ENCODE measurements at places on chromosomes 3 and 15.
A peak's percentile ranks its signal among the peaks of the same experiment; 100 is the strongest.

- no peak for ATAC-seq
Measured at GRCh38 chr15:53400986-53401385, 358.5 kb downstream of the WDR72 start.

GRCh38 chr3:58112185-58112535, 98.6 kb downstream of the DNASE1L3 start:
- ATAC-seq: no peak

DNA sequence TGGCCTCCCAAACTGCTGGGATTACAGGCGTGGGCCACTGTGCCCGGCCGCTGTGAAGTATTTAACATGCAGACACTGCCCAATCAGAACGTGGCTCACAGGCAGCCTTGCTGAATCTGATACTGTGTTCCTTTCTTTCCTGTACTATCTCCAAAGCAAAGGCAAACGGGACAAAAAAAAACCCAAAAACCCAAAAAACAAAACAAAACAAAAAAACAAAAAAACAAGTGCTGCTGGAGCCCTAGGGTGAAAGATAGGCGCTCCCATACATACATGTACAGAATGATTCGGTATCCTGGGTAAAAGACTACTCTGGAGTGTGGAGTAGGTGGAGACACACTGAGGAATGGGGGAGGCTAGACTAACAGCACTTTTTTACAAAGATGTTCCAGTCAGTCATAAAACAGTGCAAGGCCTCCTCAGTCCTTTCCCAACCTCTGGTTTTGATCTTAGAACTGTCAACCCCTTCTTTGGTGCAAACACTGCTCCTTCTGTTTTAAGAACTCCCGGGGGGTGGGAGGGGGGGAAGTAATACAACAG, 7.7 kb upstream of the MAP1A start:
- ATAC-seq: peak; percentile 21

GRCh38 chr3:112403103-112403502, 70.1 kb downstream of the CD200 start:
- ATAC-seq: no peak

DNA sequence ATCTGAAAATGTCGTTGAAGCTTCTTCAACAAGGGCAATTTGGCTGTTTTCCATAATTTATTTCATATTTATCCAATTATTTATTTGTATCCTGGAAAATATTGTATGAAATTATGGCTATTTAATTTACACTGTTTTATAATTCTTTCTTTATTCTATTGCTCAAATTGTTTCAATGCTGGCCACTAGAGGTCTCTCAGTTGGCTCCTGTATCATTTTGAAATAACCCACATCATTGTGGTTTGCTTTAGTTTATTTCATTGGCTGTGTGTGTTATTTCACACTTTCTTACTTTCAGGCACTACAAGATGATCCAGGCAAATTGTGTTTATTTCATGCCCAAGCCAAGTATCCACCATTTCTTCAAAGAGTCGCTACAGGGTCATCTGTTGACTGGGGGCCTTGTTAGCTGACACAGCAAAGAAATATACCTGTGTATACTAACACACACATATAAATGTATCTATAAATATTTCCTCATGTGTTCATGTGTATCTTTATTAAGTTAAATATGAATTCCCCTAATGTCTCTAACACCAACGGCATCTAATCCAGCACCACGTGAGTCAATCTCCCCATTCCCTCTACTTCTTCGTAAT, 86.2 kb downstream of the NPAP1 start:
- ATAC-seq: peak; percentile 45

DNA sequence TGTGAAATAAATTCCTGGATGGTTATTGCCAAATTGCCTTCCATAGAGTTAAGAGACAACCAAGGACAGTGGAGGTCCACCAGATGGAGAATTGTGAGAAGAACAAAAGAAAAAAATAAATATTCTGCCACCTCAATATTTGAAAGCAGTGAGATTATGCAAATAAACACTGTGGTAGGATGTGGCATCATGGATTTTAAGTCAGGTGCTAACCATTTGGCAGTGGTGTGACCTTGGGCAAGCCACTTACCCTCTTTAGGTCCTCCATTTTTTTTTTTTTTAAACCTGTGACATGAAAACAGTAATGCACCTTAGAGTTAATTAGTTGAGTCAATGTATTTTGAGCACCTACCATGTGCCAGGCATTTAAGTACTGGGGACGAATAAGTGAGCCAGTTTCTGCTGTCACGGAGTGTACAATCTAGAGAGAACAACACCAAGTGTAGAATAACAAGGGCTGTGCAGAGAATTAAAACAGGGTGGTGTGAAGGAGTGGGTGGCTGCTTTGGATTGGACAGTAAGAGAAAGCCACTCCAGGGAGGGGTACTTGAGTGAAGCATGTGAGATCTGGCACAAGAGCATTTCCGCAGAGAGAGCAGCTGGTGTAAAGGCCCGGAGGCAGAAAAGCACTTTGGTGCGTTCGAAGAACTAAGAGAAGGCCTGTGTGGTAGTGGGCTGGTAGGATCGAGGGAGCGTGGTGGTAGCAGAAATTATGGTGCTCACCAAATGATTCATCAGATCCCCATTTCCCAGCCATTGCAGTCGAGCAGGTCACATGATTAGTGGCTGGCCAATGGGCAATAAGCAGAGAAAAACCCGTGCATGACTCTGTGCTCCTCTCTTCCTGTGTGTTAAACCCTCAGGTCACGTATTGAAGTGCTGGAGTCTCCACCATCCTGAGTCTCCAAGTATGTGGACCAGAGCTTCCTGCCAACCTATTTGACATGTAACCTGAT, 39.2 kb downstream of the CCK start:
- no peak for ATAC-seq

DNA sequence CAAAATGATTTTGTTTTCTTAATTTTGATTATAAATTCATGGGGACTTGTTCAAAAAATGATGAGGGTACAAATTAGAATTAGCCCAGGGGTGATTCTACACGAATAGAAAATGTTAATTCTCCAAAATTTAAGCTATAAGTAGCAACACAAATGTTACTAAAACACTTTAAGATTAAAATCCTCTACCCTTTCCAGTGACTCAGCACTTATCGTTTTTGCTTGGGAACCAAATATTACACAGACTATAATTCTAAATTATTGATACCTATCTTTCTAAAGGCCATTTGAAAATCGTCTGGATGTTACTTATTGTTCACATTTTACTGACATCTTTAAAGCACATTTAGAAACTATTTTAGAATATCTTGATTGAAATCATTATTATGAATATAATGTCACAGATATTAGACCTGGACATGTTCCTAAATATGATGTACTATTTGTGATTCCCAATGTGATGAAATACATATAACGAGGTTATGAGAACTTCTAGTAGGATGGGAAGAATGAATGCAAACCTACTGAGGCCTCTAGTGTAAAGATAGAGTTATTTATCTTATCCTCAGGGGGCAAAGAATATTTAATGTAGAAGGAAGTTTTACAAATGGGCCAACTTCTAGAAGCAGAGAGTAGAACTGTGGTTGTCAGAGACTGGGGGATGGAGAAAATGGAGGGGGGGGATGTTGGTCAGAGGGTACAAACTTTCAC, 132.0 kb upstream of the TP63 start:
- ATAC-seq: no peak

DNA sequence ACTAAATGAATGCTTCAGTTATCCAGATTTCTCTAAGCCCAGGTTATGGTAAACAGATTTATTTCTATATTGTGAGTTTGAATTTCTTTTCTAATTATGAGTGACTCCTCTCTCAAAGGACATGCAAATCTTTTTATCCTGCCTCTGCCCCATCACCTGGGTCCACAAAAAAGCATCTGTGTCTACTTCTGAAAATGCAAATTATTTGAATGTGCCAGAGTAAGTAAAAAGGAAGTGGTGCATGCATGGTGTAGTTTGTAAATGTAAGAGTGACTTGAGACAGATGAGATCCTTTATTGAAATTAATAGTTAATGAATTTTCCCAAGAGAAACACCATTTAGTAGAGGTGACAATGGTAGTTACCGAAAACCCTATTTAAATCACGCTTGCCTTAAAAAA, 26.9 kb downstream of the MCTP2 start:
- no peak for ATAC-seq

GRCh38 chr3:60594025-60594424, 657.2 kb downstream of the FHIT start:
- ATAC-seq: no peak

GRCh38 chr3:23481616-23482278, 278.6 kb downstream of the UBE2E2 start:
- peak; percentile 61 for ATAC-seq

DNA sequence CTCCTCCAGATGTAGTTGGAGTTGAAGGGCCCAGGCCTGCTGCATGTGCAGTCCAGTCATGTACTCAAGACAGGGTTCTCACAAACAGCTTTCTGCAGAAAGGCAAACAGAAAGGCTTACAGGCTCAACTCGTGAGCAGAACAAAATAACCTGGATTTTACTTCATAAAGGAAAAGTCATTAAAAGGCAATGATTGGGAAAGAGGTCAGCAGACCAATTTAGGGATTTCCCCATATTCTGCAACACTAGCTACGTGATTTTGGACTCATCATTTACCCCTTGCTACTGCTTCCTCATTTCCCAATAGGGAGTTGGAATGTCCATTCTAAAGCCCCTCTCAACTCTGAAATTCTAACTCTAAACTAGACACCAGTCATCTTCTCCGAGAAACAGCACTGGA, 18.1 kb downstream of the METTL6 start:
- no peak for ATAC-seq

DNA sequence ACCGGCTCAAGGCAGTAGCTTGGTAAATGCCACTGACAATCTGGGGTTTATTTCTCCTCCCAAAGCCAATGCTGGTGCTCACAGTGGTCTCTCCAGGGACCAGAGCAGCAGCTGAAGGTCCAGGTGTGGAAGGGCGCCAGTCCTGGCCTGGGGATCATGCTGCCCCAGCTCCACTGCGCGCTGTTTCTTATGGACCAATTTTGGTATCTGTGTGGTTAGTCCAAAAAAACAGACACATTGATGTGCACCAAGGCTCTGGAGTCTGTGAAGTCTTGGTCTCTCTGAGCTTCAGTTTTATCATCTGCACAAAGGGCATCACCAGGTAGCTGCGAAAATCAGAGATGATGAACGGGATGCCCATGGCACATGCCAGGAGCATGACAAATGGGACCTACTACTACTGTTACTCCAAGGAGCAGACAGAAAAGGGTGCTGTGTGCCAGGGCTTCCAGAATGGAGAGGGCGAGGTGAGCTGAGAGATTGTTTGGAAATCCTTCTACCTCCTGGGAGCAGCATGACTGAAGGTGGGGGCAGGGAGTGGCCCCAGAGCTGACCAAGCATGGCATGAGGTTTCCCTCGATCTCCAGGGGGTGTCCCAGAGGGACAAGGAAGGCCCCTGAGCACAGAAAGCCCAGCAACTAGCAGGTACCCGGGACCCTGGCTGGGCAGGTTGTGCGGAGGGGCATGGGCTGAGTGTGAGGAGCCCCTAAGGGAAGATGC, 134.3 kb upstream of the PRR20G start:
- ATAC-seq: no peak

DNA sequence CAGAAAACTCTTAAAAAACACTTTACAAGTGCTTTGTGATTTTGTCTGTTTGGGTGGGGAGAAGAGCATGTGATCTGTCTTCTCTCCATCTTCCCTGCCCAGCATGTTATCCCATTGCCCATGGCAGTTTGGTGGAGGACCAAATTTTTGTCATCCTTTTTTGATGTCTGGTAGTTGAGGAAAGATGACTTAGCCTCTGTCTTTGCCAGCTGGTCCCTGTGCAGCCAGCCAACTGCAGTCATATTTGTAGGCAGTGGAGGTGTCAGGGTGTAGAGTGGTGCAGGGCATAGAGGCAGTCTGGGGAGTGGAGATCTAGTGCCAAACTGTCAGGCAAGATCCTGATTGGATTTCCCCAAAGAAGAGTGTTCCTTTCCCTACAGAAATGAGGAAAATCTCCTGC, 40.7 kb downstream of the GASK1A start:
- ATAC-seq: no peak

DNA sequence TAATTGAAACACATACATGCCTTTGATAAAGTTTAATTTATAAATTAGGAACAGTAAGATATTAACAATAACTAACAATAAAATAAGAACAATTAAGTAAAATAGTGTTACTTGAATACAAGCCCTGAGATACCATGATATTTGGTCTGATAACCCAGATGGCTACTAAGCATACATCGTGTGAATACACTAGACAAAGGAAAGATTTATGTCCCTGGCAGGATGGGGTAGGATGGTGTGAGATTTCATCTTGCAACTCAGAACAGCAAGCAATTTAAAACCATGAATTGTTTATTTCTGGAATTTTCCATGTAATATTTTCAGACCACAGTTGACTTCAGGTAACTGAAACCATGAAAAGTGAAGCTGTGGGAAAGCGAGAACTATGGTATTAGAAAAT, 169.5 kb downstream of the DIPK2A start:
- no peak for ATAC-seq

- peak; percentile 82 for ATAC-seq
Measured at GRCh38 chr3:133944641-133945380, 49.1 kb upstream of the RAB6B start.

GRCh38 chr3:25385807-25386460, 42.1 kb upstream of the RARB start:
- no peak for ATAC-seq

DNA sequence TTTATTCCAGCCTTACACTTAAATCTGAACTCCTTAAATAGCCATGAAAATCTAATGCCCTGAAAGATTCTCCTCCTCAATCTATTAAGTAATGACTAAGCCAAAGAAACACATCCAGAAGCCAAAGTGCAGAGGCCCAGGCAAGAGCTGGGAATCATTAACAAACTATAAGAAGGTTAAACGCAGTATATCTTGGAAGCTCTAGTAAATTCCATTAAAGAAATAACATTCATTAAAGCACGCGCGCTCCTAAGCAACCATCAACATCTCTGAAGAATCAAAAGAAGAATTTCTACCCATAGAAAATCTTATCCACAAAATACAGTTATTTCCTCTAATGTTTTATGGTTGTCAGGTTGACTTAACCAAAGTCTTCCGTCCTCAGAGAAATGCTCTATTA, 29.5 kb downstream of the MB21D2 start:
- ATAC-seq: peak; percentile 7

GRCh38 chr15:70235347-70235746, 137.6 kb upstream of the TLE3 start:
- peak; percentile 37 for ATAC-seq

DNA sequence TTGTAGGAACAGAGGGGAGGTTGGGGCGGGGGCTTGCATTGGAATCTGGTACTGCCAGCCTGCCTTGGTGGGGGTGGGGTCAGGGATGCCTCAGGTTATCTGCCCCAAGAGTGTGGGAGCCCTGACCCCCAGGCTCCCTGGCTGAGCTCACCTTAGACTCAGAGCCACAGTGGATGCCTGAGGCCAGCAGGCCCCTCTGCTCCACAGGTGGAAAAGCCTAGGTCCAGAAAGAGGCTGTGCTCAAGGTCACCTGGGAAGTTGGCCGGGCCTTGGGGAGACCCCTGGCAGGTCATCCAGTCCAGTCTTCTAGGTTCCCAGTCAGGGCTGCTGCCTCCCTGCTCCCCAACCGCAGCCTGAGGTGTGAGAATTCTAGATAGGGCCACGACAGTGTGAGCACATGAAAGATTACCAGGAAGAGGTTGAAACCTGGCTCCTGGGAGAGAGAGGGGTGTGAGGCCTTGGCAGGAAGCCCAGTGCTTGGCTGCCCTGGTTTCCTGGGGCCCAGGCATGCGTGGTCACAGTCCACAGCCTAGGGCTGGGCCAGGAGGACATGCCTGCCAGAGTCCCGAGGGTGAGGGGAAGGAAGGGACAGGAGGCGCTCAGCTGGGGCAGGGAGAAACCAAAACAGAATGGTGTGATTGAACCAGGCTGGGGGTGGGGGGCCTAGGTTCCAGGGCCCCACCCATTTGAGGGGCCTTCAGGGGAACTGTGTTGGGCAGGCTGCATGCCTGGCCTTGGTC, 4.9 kb downstream of the HDAC11 start:
- ATAC-seq: peak; percentile 77

All from SK-N-SH treated with all-trans-retinoic acid at 6 μM for 48 hours (cell line).